ENCODE measurements at places on chromosomes 12 and 14.

DNA sequence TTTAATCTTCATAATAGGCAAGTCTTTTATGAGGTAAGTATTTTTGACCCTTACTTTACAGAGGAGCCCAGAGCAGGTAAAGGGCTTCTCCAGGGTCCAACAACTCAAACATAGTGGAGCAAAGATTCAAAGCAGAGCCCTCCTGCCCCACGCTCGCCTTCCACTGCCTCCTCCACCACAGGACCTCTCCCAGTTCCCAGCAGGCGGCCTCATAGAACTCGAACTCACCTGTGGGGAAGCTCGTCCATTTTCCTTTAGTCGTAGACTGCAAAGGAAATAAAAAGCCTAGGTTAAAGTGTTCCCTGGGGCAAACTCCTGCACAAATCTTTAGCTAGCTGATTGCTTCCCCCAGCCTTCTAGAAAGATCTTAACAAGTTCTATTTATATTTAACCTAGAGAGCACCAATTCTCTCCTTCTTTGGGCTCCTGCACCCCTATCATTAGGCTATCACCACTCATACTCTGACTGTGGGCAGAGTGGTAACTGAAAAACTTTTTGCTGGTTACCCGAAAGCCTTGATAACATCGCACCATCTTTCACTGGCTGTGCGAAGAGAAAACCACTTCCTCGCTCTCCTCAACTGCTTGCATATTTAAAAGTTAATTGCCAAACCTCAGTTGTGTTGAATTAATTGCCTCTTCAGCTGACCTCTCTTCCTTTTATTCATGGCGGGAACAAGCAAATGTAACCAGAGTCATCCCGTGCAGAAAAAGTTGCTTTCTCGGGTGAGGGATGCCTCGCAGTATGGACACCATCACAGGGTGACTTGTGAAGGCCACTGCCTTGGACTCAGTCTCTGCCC lies 299.6 kb downstream of the DPF3 start:
- no peak for DNase-seq

DNA sequence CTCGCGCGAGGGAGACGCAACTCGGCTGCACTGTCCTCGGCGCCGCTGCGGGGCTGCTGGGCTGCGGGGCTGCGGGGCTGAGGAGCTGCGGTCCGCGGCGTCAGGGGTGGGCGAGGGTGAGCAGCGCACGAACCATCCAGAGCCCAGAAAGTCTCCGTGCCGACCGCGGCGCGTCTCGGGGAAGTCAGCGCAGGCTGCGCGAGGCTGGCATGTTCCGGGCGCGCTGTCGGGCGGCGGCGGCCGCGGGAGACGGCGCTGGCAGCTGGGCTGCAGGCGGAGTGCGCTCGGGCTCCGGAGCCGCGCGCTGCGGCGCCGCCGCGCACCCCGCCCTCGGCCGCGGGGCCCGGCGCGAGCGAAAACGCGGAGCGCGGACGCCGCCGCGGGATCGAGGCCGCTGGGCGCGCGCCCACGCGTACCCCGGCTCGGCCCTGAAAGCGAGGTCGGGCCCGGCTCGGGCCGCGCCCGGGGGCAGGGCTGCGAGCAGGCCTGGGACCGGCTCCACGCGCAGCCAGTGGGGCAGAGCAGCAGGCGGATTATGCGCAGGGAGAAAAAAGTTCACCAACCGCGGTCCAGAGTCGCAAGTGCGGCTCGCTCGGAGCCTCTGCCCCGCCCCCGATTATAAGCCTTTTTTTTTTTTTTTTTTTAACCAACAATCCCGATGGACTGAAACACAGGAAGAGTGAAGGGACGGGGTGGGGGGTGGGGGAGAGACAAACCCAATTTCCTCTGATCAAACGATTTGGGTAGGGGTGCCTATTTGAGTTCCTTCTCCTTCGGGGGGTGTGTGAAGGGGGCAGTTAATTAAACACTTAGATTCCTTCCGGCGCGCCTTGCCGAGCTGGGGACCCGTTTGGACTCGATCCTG lies at the start of gene PRICKLE1:
Gene PRICKLE1 (minus strand): TSS at position 282 of the 865 bp plus-strand sequence. CDS start 117,230 bp downstream, outside the sequence.
- peak; percentile 39 for DNase-seq

DNA sequence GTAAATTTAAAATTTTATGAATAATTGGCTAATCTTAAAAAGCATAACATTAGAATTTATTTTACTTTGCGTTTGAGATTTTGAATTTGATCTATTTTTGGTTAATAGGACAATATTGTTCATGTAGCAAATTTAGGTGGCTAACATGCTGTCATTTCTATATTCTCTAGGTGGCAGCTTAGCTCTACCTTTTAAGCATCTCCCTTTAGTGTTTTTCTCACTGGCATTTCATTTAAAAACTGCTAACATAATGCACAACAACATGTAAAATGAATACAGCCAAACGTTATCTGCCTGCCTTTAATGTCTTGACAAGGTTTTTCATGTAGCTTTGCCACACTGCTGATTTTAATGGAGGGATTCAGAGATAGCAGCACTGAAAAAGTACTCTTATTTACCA lies 272.4 kb upstream of the FBXO33 start:
- no peak for DNase-seq

DNA sequence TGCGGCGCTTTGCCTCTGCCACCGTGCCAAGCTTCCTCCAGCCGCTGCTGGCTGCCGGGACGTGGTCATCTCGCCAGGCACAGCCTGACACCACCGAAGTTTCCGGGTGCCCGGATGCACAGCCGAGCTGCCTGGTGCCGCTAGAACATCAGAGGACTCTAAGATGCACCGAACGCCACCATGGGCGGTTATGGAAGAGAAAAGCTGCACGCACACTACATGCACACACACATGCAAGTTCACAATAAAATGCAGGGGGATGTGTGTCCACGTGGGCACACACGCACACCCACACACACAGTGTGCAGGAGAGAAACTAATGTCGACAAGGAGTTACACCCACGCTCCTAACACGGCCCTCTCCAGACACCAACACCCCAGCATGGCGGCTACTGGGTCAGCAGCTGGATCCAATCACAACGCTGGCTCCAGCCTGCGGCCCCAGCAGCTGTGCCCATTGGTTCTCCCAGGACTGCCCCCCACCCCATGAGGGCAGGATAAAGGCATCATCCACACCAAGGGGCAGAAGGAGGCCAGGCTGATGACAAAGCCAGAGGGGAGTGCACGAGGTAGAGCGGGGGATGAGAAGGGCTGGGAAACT lies 82.7 kb downstream of the BCL11B start:
- DNase-seq = no peak

DNA sequence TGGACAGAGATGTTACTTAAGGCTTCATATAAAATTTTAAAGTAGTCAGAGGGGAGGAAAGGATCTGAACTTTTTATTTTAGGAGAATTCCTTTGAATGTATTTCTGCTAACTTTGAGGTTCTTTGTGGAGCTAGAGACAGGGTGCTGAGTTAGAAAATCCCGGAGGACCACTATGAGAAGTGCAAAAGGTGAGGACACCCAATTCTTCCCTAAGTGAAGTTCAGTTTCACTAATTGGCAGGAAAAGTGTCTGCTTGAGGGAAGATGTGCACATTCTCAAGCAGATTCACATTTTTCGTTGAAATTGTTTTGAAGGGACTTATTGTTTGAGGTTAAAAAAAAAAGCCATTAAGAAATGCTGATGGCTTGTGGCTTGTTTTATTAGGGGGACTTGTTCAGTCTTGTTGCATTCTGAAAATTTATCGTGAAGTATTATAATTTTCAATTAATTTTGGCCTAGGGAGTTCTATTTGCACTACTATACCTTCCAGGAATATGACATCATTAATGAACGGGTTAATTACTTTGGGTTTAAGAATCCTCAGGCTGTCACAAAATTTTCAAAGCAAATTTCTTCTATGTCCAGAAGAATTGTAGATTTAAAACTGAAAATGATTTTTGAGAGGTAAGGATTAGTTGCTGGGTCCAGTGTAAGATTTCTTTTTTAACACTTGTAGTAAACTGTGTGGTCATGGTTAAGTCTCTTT lies 1.8 kb downstream of the PCNX1 start:
- no peak for DNase-seq

DNA sequence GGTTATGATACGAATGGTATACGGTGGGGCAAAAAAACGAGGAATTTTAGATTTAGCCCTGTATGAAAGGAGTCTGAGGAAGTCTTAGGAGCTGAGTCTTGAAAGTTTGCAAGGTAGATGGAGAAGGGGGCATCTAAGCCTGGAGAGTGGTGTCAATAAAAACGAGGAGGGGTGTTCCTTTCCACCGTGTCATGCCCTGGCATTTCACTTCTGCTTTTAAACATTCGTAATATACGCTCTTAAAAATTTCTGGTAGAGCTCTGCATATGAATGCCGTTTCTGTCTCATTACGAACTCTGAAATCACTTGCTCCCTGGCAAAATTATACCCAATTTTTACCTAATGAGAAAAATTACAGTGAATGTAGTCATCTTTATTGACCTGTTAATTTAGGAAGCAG lies 170.2 kb downstream of the ERC1 start:
- no peak for DNase-seq

DNA sequence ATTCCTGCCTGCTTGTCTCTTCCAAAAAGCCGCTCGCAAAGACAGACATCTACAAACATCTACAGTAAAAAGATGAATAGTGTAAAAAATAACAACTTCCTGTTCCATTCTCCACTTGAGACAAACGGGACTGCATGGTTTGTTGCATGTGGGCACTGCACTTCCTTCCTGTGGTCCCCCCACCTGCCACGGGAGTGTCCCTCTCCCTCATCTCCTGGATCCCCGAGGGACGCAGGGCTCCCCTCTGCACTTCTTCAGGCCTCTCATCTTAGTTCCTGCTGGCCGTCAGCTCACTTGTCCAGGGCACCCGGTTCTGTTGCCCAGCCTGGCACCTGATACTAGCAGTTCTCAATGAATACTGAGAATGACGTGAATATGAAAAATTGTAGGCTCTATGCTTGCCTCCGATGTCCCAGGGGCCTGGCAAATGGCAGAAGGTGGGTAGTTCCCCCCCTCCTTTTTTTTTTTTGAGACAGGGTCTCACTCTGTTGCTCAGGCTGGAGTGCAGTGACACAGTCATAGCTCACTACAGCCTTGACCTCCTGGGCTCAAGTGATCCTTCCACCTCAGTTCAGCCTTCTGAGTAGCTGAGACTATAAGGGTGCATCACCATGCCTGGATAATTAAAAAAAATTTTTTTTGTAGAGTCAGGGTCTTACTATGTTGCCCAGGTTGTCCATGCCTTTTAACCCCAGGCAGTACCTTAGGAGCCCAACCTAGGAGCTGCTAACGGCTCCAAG lies 3.5 kb upstream of the KLC1 start:
- DNase-seq = no peak

- no peak for DNase-seq
Measured at GRCh38 chr12:121611306-121611705, 15.0 kb upstream of the ORAI1 start.

DNA sequence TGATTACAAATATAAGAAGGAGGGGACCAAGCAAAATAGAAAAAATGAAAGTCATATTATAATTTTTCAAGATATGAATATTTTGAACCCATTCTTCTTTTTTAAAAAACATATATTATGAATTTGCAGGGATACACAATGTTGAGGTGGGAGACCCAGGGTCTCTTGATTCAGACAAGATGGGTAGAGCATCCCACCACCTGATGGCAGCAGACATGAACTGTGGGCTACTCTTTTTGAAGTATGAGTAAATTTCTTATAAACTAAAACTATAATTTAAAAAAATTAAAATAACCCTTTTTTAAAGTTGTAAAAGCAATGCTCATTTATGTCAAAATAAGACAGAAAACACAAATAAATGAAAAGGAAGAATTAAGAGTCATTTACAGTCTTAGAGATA lies 202.7 kb upstream of the PRICKLE1 start:
- no peak for DNase-seq

DNA sequence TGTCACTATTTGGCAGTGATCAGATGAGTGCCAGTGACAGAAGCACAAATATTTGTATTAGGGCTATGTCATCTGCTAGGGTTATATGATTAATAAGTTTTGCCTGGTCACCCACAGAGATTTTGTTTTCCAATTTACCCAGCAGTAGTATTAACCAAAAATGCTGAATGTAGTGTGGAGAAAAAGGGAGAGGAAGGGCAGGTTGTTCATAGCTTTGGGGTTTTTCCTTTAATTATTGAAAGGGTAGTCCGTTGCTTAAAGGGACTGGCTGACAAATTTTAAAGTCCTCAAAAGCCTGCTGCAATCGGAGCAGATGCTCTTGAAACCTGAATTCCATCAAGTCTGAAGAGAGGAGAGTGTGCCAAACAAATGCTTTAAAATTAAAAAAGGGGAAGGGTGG lies 237.9 kb upstream of the CCDC196 start:
- no peak for DNase-seq

DNA sequence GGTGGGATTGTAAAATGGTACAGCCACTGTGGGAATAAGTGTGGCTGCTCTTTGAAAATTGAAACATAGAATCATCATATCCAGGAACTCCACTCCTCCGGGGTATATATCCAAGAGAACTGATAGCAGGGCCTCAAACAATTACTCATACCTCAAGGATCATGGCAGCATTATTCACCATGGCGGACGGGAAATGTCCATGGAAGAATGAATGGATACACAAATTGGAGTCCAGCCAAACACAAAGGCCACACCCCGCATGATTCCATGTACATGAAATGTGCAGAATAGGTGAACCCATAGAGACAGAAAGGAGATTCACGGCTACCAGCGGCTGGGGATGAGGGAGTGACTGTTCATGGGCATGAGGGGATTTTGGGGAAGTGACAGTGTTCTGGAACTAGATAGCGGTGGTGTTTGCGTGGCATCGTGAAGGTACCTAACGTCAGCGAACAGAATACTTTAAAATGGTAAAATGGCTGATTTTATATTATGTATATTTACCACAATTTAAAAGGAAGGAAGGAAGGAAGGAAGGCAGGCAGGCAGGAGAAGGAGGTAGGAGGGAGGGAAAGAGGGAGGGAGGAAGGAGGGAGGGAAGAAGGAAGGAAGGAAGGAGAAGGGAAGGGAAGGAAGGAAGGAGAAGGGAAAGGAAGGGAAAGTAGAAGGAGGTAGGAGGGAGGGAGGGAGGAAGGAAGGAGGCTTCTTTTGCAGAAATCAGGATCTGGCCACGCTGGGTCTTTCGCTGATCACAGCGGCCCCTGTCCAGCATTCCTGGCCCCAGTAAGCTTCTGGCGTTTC lies 14.1 kb upstream of the NCOR2 start:
- no peak for DNase-seq

DNA sequence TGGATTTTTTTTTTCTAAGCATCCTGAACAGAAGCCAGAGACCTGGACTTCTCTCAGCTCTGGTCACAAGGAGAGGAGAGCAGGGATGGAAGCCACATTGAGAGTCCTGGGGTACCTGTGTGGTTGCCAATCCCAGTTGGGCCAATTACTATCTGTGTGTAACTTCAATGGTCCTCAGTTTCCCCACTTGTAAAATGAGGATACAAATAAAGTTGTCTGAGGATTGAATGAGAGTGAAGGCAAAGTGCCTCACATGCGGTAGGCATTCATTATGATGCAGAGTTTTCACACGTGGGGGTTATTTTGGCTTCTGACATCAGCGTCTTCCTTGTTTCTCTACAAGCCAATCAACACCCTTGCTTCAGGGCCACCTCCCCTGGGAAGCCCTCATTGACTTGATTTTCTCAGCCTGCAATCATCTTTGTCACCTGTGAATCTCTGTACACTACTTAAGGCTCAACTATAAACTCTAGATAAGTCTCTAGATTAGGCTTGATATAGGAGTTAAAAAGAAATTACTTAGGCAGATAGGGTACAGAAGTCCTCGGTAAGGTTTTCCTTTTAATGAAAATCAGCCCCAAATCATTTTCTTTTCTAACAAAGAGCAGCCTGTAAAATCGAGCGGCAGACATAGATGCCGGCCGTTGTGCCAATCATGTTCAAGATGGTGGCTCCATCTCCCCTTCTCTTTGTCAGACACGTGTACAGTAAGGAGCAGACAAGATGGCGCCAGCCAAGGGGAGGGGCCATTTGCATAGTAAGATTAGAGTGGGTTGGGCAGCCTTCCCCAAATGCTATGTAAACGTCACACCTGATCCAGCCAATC lies 37.8 kb upstream of the FICD start:
- no peak for DNase-seq

- DNase-seq = no peak
Measured at GRCh38 chr14:48350971-48351370, 675.6 kb upstream of the MDGA2 start.
